ENCODE measurements at places on chromosomes 2 and 18.

DNA sequence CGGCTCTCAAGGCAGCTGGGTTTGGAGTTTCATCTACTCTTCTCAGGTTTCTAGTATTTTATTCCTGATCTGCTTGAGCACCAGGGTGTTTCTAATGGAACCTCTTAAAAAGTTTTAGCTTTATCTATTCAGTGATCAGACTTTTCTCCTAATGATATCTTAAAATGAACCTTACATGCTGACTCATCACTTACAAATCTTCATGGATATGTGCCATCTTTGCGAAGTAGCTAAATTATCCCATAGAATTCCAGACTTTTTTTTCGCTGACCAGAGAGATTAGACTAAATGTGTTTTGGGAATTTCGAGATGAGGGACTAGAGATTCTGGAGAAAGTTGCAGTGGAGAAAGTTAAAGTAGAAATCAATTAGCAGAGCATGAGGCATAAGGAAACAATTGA is 401.0 kb downstream of the GRB14 start:
- no peak for DNase-seq

DNA sequence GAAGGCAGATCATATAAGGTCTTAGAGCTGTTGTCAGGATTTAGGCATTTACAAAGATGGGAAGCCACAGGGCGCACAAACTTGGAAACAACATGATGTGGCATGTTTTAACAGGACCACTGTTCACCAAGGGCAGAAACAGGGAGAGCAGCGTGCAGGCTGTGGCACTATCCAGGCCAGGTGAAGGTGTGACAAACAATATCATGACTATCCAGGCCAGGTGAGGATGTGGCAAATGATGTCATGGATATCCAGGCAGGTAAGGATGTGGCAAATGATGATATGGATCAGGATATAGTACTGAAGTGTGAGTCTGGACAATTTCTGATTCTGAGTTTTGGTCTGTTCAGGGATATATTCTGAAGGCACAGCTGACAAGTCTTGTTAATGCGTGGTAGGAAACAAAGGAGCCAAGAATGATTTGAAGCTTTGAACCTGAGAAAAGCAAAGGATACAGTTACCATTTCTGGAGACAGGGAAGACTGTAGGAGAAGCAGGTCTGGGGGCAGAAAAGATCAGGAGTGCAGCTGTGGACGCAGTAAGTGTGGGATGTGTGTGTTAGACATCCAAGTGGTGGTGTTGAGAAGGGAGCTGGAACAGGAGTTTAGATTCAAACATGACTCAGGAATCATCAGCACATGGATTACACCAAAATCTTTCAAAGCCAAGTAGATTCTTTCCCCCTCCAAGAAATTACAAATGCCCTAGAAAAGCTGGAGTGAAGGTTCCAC is 205.9 kb downstream of the TMEM163 start:
- DNase-seq, result no peak

DNA sequence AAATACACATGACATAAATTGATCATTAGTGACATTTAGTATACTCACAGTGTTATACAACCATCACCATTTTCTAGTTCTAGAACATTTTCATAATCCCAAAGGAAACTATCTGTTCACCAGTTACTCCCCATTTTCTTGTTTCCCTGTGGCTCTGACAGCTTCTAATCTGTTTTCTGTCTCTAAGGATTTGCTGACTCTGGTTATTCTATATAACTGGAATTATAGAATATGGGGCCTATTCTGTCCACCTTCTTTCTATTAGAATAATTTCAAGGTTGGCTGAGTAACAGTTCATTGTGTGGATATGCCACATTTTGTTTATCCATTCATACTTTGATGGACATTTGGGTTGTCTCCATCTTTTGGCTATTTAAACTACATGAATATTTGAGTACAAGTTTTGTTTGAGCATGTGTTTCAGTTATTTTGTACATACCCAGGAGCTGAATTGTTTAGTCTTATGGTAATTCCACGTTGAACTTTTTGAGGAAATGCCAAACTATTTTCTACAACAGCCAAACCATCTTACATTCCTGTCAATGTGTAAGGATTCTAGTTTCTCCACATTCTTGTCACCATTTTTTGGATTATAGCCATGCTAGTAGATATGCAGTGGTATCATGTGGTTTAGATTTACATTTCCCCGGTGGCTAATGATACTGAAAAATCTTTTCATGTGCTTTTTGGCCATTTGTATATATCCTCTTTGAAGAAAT is 20.5 kb downstream of the KIAA1328 start:
- DNase-seq, result no peak

GRCh38 chr2:96437512-96437911 is 67.6 kb downstream of the NEURL3 start:
- no peak for DNase-seq

- DNase-seq, result no peak
Measured at GRCh38 chr2:101718993-101719571, 21.6 kb downstream of the MAP4K4 start.

GRCh38 chr2:201751566-201751965 is 29.2 kb downstream of the ALS2 start:
- DNase-seq, result no peak

DNA sequence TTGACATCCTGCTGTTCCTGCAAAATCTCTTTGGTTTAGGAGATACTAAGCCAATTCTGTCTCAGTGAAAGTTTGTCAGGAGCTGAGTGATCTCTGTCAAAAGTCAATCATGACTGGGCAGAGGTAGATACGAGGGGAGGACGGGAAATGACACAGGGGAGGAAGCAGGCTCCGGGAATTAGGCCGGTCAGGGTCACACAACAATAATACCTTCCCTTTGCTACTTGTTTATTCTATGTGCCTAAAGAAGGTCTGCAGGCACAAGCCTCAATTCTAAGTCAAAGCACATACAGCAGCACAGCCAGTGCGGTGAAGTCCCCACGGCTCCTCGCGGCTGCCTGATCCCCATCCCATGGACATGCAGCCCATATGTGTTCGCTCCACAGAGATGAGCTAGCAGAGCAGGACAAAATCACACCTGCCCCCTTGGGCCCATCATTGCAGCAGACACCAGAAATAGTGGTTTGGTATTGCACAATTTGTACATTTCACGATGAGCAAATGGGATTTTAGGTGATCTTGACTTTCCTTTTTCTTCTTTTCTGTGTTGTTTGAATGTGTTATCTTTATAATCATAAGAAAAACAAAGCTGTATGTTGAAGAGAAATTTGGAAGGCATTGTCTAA is 141.4 kb downstream of the VAPA start:
- no peak for DNase-seq

DNA sequence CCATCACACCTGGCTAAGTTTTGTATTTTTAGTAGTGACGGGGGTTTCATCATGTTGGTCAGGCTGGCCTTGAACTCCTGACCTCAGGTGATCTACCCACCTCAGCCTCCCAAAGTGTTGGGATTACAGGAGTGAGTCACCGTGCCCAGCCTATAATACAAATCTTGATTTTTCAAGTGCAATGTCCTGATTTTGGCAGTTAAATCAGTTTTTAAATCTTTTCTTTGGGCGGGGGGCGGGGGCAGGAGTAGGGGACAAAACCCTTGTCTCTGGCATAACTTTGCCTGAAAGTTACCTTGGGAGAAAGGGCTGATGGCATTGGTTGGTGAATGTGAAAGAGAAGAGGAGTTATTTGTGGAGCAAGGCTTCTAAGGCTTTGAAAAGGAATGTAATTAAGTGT is 12.3 kb downstream of the GALNT1 start:
- DNase-seq, result no peak

- no peak for DNase-seq
Measured at GRCh38 chr2:156088587-156088986, 243.9 kb downstream of the NR4A2 start.

GRCh38 chr2:229071292-229071976 is 199.7 kb downstream of the PID1 start:
- no peak for DNase-seq

DNA sequence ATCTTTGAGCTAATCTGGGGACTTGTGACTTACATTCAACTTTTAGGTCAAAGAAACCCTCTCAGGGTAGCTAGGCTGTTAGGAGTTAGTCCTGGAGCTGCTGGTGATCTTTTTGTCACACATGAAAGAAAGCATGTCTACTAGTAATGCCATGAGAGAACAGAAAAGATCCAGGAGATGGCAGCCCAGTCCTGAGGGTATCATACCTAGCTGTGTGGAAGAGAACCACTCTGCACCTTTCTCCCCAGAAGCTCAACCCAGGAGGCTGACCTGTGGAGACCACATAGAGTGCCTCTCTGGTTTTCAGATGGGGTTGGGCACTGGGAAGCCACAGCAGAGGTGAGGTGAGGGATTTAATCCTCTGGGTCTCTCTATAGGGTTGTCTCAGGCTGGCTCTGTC is 460.2 kb upstream of the UBE2E3 start:
- DNase-seq, result no peak

DNA sequence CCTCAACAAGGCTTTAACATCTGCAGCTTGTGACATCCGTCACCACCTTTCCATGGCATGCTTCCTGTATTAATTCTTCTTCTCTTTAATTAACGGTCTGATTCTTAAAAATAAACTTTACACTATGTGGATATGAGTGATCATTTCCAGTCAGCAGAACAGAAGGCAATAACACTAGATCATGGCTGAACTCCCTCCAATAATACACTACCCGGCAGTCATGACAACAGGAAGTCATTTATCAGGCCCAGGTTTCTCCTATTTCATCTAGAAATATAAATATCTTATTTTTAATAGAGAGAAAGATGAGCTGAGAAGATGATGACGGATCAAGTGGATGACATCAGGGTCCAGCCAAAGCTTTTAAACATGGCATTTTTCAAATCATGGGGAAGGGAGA is 792.2 kb downstream of the SLC4A3 start:
- no peak for DNase-seq

- DNase-seq, result no peak
Measured at GRCh38 chr2:235314371-235314930, 179.4 kb upstream of the AGAP1 start.

GRCh38 chr2:241035818-241036396 is 37.5 kb downstream of the SNED1 start:
- no peak for DNase-seq

DNA sequence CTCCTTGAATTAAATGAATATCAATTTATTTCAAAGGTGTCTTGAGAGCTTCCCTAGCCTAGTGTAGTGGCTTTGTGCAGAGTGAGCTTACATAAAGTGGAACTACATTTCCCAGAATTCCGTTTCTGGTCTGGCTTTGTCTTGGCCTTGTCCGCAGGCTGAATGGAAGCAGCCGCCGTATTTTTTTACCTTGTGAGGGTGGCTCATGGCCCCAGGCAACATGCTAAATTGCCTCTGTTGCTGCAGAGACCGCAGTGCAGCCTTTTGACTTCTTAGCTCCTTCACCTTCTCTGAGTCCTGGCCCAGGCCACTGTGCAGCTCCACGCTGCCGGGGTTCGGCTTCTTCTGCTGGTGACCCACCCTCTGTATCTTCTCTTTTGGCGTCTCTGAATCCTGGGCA is 114.8 kb upstream of the SLC38A11 start:
- DNase-seq, result no peak

GRCh38 chr18:4035521-4035920 is 419.6 kb downstream of the DLGAP1 start:
- DNase-seq, result no peak

GRCh38 chr2:100320547-100321178 is 1.6 kb downstream of the LONRF2 start:
- no peak for DNase-seq

DNA sequence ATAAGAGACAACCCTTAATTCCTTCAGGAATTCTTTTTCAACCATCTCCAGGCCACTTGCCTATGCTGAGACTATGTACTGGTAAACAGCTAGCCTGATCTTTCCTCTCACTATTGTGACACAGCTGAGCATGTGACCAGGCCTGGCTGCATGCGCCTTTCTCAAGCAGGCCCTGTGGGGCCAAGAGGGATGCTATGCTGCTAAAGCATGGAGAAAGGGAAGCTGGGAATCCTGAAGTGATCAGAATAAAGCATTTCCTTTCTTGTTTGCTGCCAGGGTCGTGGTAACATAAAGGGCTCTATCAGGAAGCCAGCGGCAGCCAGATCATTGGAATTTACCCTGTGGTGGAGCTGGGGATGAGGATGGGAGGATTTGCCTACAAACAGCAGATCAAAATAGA is 29.8 kb upstream of the LCLAT1 start:
- DNase-seq, result no peak

DNA sequence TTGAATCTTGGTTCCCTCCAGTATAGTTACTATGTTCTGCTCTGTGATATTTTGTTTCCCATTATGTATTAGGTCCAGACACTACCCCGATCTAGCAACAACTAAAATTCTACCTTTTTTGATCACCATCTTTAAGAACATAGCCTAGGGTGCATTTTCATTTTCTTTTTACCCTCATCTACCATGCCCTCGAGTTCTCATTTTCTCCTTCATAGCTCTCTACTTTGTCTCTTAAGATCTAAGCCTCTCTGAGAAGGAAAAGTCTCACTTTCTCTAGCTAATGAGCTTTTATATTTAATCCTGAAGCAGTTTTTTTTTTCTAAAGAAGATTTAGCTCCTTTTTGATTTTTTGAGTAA is 1089.4 kb upstream of the SLC39A10 start:
- DNase-seq, result no peak

DNA sequence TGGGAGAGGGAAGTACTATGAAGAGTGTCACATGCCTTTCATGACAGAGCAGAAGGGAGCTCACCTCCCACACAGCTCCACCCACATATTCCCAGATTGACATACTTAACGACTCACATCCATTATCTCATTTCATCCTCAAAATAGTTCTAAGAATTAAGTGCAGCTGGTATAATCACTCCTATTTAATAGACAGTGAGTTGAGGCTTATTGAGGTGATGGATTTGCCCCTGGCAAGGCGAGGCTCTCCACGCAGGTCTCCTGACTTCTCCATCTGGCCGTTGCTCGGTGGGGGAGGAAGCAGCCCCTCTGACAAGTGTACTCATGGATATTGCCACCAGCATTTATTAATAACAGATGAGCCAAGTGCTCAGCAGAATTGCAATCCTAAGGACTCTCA is 81.4 kb downstream of the TGOLN2 start:
- DNase-seq, result no peak

DNA sequence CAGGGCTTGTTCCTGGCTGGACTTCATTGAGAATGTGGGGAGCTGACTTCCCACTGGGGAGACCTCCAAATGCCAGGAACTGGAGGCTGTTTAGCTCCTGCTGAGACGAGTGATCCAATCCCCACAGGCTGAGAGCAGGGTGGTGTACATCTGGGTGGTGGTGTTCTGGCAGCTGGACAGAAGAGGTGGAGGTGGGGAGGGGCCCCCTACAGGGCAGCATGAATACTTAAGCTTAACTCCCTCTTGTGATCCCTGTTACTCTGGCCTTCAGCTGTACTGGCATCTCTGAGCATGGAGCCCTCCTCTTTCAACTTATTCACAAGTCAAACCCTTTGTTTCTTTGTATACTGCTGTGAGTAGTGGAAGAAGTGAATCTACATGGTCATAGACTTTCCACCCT is 167.8 kb upstream of the LYPD1 start:
- no peak for DNase-seq

GRCh38 chr2:167718560-167718959 is 528.8 kb downstream of the STK39 start:
- DNase-seq, result no peak

GRCh38 chr2:122758967-122759366 is 1003.5 kb downstream of the TSN start:
- no peak for DNase-seq

DNA sequence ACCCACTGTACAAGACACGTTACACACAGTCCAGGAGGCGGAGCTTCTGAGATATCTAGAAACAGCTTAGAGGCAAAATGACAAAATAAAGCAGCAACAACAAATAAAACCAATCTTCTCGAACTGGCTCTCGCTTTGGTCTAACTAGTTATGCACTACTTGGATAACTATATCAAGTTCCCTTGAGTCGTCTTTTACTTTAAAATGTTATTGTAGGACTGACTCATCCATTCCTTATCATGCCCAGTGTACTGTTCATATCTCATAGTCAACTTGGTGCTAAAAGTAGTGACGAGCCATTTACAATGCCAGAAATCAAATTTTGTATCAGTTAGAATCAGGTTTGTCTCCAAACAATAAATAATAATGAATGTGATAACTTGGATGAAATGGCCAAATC is 102.5 kb upstream of the SLC35G4 start:
- DNase-seq, result no peak

Data from activated CD8-positive, alpha-beta memory T cell treated with anti-CD3 and anti-CD28 coated beads, Interleukin-2, amount 50 U/mL, for 48 hours (primary cell).